Suppressor macrophage (primary cell): ENCODE measurements at places on chromosomes 12 and 14.

GRCh38 chr12:15355766-15356165 is 33.5 kb downstream of the PTPRO start:
- no peak for DNase-seq

GRCh38 chr14:22097586-22098292 is 424.1 kb upstream of the OR4E1 start:
- DNase-seq = no peak

- peak; percentile 85 for DNase-seq
These were observed 75.0 kb downstream of the TGFB3 start for GRCh38 chr14:75906680-75907280.

DNA sequence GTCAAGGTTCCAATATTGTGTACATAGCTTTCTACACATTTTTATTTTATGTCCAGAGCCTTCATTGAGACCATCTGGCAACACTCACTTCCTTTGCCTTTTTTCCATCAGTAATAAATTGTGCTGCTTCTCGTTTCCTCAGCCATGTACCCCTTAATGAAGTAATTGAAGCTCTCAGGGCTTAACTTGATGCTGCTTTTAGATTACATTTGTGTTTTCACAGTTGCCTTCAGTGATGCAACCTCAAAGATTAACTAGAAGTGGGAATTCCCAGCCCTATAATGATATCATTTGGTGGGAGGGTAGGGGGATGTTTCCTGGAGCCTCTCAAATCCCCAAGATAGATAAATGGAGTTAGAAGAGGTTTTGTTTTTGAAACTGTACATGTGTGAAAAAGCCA is 80.2 kb upstream of the KRR1 start:
- no peak for DNase-seq

- no peak for DNase-seq
These were observed 9.9 kb upstream of the LBHD2 start for GRCh38 chr14:103073876-103074728.

DNA sequence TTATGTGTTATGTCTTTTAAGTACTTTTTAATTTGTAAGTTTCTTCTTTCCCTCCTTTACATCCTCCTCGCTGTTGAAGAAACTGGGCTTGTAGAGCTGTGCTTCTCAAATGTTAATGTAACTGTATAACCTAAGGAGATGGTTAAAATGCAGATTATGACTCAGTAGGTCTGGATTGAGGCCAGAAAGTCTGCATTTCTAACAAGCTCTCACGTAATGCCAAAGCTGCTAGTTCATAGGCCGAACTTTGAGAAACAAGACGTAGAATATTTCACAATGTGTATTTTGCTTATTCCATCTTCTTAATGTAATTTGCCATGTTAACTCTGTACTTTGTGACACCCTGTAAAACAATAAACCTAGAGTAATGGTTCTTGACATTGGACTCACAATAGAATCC is 193.3 kb upstream of the SYT1 start:
- no peak for DNase-seq

DNA sequence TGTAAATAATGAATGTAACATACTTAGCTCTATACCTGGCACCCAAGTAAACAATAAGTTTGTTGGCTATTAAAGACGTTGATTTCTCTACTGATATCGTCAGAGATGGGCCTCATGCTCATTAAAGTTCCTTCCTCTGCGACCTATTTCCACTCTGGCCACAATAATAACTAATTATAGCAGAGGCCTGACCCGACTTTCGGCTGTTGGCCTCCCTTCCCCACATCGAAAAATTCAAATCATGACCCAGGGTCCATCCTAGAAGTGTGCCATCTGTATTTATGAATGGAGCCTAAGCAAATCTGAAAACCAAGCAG is 321 bp upstream of the USP30 start:
- no peak for DNase-seq

- no peak for DNase-seq
These were observed 43.0 kb upstream of the GNPNAT1 start for GRCh38 chr14:52834440-52834842.

DNA sequence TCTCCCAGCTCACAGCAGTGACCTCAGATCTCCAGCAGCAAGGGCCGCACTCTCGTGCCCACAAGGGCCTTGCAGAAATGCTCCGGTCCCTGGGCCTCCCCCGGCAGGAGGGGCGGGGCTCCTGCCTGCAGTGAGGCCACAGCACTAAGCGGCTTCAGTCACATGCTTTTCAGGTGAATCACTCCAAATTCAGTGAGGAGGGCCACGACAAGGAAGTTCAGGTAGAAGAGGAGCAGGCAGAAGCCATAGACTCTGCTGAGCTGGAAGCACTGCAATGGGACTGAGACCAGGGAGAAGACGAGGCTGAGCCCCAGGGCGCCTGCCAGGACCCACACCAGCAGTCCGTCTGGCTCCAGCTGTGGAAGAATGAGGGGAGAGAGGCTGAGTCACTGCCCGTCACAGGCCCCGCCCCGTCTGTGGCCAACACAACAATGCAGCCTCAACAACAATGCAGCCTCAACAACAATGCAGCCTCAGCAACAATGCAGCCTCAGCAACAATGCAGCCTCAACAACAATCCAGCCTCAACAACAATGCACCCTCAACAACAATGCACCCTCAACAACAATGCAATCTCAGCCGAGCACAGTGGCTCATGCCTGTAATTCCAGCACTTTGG is 35.2 kb downstream of the SLC8B1 start:
- DNase-seq = peak; percentile 29

DNA sequence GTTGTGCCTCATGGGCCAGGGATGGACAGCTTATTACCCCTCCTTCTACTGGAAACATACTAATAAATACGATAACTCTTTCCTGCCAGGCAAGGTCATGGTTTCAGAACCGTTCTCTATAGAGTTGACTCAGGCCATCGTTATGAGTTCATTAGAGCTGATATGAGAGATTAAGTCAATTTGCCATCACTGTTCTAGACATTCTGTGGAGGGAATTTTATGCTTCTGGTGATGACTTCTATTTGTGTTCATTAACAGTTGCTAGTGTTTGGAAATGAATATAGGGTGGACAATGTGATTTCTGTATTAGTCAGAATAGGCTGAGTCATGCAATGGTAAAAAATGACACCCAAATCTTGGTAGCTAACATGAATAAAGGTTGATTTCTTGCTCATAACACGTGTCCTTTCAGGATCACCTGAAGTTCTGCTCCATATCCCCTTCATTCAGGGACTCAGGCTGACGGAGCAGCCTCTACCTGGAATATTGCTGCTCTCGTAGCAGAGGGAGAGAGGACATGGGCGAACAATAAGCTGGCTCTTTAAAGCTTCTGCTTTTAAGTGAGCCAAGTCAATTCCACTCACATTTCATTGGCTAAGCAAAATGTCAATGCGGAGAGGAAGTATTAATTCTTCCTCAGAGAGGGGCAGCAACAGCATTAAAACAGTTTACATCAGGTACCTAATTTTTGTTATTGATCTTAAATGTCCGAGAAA is 18.5 kb upstream of the TBPL2 start:
- peak; percentile 75 for DNase-seq

- no peak for DNase-seq
These were observed 911.8 kb downstream of the FSCB start for GRCh38 chr14:43595096-43595772.

- no peak for DNase-seq
These were observed 46.1 kb downstream of the DIO2 start for GRCh38 chr14:80164991-80165721.

- no peak for DNase-seq
These were observed 27.3 kb upstream of the ITPK1 start for GRCh38 chr14:93142854-93143652.

GRCh38 chr14:49362916-49363315 is 223.3 kb downstream of the RPS29 start:
- DNase-seq = no peak

DNA sequence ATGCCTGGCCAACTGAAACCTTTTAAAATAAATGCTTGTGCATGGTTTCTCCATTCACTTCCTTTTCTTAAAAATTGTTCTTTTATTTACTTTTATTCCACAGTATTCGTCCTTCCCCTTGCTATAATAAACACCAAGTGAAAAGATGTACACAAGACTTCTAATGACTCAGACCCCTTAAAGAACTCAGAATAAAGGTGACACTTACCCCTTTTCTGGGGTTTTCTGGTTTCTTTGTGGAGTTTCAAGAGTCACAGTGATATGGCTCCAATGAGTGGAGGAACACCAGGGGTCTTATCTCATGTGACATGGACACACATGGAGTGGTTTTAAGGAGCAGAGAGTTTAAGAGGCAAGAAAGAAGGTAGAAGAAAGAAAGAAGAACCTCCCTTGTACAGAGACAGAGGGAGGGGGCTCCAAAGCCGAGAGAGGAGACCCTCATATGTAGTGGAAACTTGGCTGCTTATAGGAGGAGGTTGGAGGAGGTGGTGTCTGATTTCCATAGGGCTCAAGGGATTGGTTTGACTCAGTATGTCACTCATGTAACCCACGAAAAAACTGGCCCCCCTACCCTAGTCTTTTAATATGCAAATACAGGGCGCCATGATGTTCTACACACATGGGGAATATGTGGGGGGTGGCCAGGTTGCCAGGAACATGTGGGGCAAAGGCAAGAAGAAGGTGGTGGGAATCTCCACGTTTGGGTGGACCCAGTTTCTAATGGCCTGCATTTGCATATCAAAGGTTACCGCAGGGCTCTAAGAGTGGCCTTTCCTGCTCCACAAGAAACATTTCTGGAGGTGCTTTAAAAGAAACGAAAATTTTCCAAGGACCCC is 22.1 kb upstream of the CD69 start:
- no peak for DNase-seq

- DNase-seq = no peak
These were observed 134.2 kb downstream of the NTF3 start for GRCh38 chr12:5565933-5566599.

DNA sequence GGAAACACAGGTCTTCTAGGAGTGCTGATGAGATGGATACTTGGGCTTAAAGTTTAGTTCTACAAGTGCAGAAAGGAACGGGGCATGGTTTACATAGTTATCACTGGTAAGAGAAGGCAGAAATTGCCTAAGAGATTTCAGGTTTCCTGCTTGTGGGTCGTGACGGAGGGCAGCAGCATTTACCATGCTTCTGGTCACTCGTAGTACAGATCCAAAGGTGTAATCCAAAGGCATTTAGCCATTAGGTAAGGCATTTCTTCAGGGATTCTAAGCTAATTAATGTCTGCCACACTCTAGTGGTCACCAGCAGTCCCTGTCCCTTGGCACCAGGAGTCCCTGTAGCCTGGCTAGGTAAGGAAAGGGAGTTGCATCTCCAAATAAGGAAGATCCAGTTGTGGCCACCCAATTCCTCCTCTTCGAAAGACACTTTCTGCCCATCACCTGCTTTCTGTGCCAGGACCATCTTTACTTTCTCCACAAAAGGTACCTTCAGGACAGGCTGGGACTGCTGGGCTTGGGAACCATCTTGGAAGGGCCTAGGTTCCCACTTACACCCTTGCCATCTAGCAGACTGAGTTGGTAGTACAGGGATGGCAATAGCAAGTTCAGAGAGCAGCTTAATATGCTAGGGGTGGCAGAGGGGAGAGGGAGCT is 1.5 kb downstream of the GSTZ1 start:
- no peak for DNase-seq

DNA sequence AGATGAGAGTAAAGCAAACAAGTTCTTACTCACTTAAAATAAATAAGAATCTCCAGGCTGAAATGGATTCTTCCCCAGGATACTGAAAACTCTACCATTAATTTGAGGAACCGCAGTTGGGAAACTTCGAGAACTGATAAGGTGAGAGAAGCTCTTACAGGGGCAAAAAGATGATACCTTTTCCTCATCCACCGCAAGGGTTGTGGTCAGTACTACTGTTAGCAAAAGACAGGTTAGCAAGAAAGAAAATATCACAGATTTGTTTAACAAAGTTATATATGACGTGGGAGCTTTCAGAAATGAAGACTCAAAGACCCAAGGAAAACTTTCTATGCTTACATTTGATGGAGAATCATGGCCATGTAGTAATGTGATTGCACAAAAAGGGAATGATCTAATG is 441.6 kb downstream of the PCNX1 start:
- DNase-seq = no peak

GRCh38 chr12:10779103-10779502 is 23.3 kb downstream of the TAS2R7 start:
- DNase-seq = no peak
